Panc1 (cell line): ENCODE measurements at places on chromosomes 12 and 14. TPM values are rescaled to one million over a fixed set of nuclear protein-coding genes. Genes with fewer than 3 reads are reported as not detected.

KSR2 gene
- total RNA-seq: 0.15 TPM

HRK gene
- total RNA-seq: 0.44 TPM

DNAL1 gene
- total RNA-seq: 15.2 TPM

ADCY4 gene
- total RNA-seq: 0.21 TPM

PTPRQ gene
- total RNA-seq: not detected

CCDC175 gene
- not detected for total RNA-seq

SPX gene
- 0.13 TPM for total RNA-seq

SYNDIG1L gene
- total RNA-seq: not detected

CNTN1 gene
- not detected for total RNA-seq

C1S gene
- 1.8 TPM for total RNA-seq

NTF3 gene
- not detected for total RNA-seq

SIX6 gene
- not detected for total RNA-seq

TAS2R7 gene
- total RNA-seq: not detected

CMKLR1 gene
- total RNA-seq: 0.03 TPM

TSPAN19 gene
- not detected for total RNA-seq
